ENCODE measurements at places on chromosomes 7 and 10.

DNA sequence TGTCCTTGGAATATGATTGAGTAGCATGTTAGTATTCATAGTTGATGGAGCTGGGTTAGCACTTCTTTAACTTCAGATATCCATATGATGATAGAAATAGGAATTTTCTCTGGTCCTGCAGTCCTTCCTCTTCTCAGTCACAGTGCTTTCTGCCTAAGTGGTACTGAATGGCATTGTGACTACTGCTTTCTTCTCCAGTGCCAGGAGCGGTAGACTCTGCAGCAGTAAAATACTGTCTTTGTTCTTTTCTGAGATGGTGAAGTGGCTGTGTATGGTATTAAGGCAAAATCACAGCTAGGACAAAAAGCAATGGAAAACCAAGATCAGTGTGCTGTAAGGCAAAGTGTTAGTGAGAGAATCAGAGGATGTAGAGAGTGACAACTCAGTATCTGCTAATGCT lies 46.6 kb downstream of the C1GALT1 start:
- H3K27me3 ChIP-seq, result no peaks in the 10 kb centered on the region
- peaks cover 6% of the 10 kb centered on the region for H3K36me3 ChIP-seq
- no peak overlapping the region for H3K4me3 ChIP-seq
- no peak for DNase-seq
- H3K27ac ChIP-seq, result no peak overlapping the region

GRCh38 chr10:113666682-113667252 lies 2.9 kb upstream of the NRAP start:
- H3K36me3 ChIP-seq, result no peaks in the 10 kb centered on the region
- no peaks in the 10 kb centered on the region for H3K4me1 ChIP-seq
- H3K27me3 ChIP-seq, result peaks cover 14% of the 10 kb centered on the region

- no peak for DNase-seq
- H3K4me3 ChIP-seq, result no peak overlapping the region
- H3K27ac ChIP-seq, result no peak overlapping the region
- H3K36me3 ChIP-seq, result no peaks in the 10 kb centered on the region
- no peaks in the 10 kb centered on the region for H3K4me1 ChIP-seq
- peaks cover 23% of the 10 kb centered on the region for H3K27me3 ChIP-seq
Observed at GRCh38 chr10:76885816-76886215, 751.8 kb downstream of the KCNMA1 start.

- DNase-seq, result peak; percentile 8
- H3K4me1 ChIP-seq, result no peaks in the 10 kb centered on the region
- no peaks in the 10 kb centered on the region for H3K27me3 ChIP-seq
- H3K27ac ChIP-seq, result no peak overlapping the region
- no peak overlapping the region for H3K4me3 ChIP-seq
Observed at GRCh38 chr10:26157734-26158133, 58.8 kb upstream of the GAD2 start.

DNA sequence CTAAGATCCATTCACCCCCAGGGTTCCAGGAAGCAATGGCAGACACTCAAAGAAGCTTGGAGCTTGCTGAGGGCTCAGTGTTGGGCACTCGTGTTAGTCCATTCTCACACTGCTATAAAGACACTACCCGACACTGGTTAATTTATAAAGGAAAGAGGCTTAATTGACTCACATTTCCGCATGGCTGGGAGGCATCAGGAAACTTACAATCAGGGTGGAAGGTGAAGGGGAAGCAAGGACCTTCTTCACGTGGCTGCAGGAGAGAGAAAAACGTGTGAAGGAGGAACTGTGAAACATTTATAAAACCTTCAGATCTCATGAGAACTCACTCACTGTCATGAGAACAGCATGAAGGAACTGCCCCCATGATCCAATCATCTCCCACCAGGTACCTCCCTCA lies 44.7 kb upstream of the SMNDC1 start:
- no peaks in the 10 kb centered on the region for H3K36me3 ChIP-seq
- no peaks in the 10 kb centered on the region for H3K27me3 ChIP-seq
- H3K4me3 ChIP-seq, result no peak overlapping the region
- H3K27ac ChIP-seq, result no peak overlapping the region
